Mesenchymal stem cell (in vitro differentiated cells and primary cell): ENCODE measurements at places on chromosomes 13 and 19.

DNA sequence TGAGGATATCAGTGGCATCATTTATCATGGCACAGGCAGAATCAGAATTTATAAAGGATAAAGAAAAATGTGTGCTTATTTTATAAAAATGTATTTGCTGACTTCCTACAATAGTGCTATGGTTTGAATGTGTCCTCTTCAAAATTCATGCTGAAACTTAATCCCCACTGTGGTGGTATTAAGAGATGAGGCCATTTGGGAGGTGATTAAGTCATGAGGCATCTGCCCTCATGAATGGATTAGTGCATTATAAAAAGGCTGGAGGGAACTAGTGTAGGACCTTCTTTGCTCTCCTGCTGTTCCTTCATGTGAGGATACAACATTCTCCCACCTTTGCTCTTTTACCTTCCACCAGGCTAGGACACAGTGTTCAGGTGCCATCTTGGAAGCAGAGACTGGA, 212.8 kb downstream of the RFC3 start:
- no peak for DNase-seq

DNA sequence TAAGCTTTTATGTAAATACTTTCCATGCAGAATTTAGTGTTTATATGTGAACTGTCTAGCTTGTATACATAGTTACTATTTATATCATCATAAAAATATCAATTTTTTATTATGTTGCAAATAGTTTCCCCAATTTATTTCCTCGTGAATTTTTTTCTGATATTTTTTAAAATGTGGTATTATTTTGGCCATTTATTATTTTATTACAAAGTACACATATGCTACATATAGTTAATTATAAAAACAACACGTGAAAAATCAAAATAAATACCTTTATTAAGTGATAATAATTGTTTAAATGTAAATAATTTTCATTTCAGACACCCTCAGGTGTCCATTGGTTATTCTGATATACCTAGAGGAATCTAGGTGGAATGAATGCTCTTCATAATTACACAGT, 1394.9 kb upstream of the PRR20A start:
- DNase-seq, result no peak

GRCh38 chr13:49569993-49570689, 15.2 kb downstream of the RCBTB1 start:
- no peak for DNase-seq

DNA sequence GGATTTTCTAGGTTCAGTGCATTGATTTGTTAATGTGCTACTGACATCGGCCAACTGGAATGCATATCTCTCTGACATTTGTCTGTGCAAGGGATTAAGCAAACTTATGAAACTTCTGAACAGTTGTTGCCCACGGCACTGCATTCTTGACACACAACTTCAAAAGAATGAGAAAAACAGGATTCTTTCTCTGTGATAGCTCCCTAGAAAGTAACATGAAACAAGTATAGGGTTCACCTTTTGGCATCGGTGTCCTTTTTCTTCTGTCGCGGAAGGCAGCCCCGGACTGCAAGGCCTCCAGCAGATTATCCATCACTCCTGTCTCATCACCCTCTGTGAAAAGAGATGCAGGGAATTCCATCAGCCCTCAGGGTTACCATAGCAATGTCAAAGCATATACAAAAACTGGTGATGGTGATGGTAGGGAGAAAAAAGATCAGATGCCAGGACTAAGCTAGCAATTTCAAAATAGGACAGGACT, 389.2 kb downstream of the DIAPH3 start:
- DNase-seq, result peak; percentile 70

DNA sequence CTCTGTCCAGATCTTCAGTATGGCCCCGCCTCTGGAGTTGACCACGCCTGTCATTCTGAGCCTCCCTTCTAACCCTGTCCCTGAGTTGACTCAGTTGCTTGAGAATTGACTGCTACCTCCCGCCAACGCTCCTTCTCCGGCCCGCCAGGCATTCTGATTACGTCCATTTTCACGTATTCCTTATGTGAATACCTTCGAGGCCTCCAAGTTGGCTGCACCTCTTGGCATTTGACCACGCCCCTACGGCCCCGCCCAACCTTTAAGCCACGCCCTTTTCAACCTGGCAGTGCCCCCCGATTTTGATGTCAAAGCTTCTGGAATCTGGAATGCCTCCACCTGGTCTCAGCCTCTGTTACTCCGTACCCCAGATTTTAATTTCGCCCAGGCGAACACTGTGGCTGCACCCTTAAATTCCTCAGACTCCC, 1.7 kb upstream of the EML2 start:
- DNase-seq, result no peak

DNA sequence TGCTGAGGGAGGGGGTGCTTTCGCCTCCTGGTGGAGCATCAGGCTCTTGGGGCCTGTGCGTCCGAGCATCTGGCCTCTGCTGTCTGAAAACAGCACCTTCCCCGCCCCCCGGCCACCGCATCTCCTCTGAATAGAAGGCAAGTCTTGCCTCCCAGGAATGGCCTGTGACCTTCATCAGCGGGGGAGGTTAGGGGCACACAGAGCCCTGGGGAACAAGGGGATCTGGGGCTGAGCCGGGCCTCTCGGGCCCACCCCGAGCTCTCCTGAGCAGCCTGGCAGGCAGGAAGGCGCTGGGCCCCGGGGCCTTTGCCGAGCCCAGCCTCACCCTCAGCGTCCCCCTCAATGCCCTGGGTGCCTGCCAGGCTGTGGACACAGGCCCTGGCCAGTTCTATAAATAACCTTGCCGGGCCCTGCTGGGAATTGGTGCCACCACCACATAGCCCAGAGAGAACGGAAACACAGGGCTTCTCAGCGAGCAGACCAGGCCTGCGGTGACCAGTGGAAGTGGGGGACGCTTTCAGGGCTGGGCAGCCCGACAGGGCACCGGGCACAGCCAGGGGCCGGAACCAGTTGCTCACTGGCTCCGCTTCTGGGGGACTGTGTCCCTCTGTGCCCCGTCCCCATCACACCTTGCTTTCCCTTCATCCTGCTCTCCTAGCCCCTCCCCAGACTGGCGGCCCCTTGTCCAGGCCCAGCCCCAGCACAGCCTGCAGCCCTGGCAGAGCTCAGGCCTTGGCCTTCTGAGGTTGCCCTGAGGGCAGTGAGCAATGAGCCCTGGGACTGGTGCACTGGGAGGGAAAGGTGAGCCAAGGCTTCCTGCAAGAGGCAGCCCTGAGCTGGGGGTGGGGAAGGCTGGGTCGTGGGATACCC, 9.5 kb downstream of the STK11 start:
- no peak for DNase-seq

DNA sequence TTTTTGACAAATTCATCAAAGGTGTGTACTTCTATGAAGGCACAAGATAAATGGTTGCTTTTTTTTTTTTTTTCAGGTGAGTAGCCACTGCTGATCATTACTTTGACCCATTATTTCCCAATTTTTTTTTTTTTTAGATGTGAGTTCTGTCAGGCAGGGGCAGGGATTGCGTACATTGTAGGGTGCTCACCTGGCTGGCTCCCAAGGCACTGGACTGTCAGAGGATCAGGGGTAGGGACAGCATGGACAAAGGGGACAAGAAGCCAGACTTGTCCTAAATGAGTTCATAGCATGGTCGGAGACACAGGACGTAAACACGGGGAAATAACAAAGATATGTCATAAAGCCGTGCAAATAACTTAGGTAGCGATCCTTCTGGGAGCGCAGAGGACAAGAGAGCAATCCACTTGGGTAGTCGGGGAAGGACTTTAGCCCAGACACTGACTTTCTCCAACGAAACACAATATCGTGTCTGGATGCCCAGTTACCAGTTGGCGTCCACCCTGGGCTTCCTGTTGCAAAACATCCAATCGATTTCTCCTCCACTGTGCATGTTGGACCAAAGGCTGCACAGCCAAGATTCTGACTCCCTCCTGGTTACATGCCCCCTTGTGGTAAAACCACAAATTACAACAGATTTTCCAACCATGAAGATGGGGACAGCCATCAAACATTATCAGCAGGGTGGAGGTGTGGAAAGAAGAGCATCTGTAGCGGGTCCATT, 27.5 kb upstream of the KATNAL1 start:
- DNase-seq, result no peak
